ENCODE measurements at places on chromosomes 12 and 14.

DNA sequence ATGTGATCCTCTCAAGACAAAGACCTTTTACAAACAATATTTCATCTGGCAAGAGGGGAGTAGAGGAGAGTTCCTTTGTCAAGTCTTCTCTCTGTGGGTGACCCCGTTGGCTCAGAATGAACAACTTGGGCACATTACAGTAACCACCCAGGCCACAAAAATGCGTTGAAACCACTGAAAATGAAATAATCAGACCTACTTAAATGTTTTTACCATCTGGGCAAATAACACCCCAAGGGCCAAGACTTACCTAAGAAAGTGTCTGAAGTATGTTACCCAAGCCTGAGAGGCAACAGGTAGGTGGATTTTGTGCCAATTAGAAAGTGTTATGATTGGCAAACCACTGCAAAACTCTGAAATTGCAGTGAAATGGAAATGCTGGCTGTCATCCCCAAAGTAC, 1.3 kb downstream of the TC2N start:
- no peak for DNase-seq

GRCh38 chr14:34930591-34931091, 52.2 kb upstream of the SRP54 start:
- DNase-seq, result no peak

DNA sequence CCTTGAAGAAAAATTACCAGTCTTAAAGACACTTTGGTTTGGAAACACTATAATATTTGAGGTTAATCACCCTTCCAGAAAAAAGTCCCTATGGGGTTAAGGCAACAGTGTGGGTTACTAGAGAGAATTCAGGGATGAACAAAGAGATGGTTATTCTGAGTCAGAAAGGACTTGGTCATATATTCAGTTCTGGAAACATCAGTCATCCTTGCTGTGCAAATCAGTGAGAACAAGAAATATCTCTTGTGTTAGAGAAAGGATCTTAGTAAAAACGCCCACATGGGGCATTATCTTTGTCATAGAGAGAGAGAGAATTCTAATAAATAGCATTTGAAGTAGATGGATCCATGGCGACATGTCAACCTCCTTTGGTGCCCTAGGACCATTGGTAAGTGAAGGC, 59.4 kb upstream of the E2F7 start:
- DNase-seq, result no peak

DNA sequence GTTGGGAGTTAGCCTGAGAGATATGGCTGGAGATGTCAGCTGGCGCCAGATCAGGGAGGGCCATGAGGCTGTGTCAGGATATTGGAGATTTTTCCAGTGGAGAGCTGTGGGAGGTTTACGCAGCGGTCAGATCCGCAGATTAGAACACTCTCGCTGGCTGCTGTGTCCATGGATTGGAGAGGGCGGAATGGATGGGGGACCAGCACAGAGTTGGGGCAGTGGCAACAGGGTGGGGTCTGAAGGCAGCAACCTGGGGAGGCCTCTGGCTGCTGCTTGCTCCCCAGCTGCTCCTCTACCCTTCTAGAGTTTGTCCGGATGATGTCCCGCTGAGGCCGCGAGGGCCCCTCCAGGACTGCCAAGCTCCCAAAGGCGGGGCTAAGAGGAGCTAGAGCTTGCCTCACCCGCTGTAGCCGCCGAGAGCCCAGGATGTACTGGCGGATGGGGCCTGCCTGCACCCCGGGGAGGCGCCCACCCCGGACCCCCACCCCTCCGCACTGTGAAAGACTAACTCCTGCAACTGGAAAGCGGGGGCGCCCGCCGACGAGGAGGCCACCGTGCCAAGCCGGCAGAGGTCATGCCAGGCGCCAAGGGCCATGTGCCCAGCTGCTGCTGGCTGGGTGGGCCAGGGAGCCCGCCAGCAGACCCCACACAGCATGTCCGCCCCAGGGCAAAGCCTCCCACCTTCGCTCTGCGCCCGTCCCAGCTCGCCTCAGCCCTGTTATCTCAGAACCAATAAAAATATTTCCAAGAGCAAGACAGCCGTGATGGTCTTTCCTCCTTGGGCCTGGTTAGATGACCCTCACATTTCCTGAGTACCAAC, 20.2 kb upstream of the MLEC start:
- no peak for DNase-seq
